Neural progenitor cell (in vitro differentiated cells): ENCODE measurements at places on chromosomes 7 and 10.
A peak's percentile ranks its signal among the peaks of the same experiment; 100 is the strongest.

DNA sequence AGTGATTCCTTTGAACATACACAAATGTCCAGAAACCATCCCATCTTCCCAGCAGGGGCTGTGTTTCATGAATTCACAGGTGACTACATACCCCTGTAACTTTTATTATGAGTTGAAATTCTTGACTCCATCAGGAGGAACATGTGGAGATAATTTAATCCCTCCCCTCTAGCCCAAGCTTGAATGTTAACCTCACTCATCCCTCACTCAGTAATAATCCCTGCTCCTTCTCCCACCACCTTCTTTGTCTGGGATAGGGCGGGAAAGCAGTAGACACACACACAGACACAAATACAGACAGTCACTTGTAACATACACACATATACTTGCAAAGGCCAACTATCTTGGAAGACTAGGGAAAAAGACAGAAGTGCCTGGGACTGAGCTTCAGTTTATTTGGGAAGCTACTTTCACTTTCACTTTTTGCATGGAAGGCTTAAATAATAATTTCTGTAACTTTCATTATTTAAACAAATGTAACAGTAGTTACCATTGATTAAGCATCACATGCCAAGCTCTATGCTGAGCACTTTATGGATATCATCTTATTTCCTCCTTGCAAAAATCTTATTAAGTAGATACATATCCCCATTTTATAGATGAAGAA, 7.3 kb downstream of the AASS start:
- DNase-seq = no peak

DNA sequence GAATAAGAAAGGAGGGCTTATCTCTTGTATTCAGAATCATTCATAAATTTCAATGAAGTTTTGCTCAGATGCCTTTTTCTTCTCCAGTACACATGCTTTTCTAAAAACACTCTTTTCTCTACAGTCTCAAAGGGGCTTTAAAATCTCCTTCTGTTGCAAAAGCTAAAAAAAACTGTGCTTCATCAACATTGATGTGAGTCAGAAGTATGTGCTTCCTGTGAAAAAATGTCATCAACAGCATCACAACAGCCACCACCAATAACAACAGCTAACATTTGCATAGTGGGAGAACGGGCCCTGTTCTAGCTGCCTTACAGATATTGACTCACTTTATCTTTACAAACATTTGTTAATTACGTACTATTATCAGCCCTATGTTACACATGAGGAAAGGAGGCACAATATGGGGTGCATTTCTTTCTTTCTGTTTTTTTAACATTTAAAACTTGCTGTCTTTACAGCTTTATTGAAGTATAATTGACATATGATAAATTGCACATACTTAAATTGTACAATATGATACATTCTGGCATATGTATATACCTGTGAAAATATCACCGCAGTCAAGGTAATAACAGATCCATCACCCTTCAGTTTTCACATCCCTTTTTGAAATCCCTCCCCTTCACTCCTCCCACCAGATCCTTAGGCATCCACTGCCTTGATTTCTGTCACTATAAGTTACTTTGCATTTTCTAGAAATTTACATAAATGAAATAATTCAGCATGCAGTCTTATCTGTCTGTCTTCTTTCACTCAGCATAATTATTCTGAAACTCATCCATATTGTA, 1605.4 kb upstream of the LRRTM3 start:
- no peak for DNase-seq

GRCh38 chr10:24891823-24892222, 60.6 kb downstream of the PRTFDC1 start:
- no peak for DNase-seq

- peak; percentile 85 for DNase-seq
These were observed 69.4 kb upstream of the OGDHL start for GRCh38 chr10:49831352-49832035.

DNA sequence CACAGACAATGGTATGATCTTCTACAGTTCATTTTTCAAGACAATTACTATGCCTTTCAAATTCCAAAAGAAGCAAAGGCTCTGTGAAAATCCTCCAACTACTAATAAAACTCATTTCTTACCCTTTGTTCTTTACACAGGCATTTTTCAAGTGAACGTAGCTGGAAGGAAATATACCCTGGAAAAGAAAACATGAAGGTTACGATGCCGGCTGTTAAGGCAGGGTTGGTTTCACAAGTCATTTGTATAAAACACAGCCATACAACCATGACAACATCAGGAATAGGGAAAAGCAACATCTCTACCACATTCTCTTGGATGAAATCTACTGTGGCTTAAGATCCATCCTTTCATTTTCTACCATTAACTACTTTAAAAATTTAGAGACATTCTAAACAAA, 207.9 kb downstream of the DOCK4 start:
- DNase-seq = no peak

- no peak for DNase-seq
These were observed 267.2 kb downstream of the DIP2C start for GRCh38 chr10:422241-422640.
